ENCODE measurements at places on chromosomes 13 and 19.
A peak's percentile ranks its signal among the peaks of the same experiment; 100 is the strongest.

GRCh38 chr13:71869274-71869673, 2.3 kb upstream of the DACH1 start:
- DNase-seq, result no peak

DNA sequence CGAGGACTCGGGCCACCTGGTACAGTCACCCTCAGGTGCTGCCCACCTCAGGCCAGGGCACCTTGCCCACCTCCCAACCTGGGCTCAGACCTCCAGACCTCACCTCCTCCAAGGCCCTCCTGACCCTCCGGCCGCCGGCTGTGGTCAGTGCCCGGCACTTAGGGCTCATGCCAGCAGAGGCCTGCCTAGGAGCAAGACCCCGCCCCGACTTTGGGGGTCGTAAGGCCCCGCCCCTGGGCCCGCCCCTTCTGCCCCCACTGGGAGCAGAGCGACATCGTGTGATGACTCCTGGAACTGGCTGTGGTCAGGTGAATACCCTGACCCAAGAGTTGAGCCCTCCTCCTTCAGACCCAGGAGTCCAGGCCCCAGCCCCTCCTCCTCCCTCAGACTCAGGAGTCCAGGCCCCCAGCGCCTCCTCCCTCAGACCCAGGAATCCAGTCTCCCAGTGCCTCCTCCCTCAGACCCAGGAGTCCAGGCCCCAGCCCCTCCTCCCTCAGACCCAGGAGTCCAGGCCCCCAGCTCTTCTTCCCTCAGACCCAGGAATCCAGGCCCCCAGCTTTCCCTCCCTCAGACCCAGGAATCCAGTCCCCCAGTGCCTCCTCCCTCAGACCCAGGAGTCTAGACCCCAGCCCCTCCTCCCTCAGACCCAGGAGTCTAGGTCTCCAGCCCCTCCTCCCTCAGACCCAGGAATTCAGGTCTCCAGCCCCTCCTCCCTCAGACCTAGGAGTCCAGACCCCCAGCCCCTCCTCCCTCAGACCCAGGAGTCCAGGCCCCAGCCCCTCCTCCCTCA, at the start of gene SBK2:
Gene SBK2 (minus strand): TSS at position 183 of the 790 bp plus-strand sequence. CDS start 839 bp downstream, outside the sequence.
- DNase-seq, result no peak

GRCh38 chr19:9917321-9917720, 19.0 kb downstream of the OLFM2 start:
- no peak for DNase-seq

DNA sequence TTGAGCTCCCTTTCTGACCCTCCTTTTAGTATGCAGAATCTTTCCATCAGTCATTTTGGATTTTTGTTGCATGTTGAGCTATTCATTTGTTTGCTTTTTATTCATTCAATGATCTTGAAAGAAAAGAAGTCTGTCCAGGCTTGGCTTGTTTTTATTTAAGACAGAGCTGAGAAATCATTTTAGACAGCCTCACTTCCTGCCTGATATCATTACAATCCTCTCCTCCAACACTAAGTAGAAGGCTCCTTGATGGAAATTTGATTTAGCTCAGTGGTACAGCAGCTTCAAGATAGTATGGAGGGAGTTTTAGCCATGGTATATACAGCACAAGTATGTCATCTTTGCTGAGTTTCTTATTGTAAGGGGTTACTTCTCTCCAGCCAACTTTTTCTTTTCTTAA, 28.4 kb downstream of the MBNL2 start:
- no peak for DNase-seq

DNA sequence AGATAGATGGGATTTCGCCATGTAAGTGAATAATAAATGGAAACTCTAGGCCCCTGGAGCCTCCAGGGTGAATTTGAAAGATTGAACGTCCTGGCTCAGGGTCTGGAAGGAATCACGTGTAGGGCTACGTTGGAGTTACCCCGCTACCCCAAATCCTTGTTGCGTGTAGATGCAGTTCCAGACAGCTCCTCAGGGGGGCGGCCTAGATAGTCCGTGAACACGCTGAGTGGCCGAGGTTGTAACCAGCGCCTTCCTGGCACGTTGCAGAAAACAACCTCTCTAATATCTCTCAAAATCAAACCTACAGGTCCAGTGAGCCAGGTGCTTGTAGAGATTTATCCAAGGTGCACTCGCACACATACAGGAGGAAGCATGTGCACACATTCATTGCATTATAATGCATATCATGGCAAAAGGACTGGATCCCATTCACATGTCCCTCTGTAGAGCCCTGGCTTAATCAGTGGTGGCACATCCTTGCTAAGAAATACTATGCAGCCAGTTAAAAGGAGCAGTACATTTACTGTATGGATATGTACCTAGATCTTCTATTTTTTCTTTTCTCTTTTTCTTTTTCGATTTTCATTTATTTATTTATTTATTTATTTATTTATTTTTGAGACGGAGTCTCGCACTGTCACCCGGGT, 2.5 kb upstream of the KEAP1 start:
- peak; percentile 31 for DNase-seq

DNA sequence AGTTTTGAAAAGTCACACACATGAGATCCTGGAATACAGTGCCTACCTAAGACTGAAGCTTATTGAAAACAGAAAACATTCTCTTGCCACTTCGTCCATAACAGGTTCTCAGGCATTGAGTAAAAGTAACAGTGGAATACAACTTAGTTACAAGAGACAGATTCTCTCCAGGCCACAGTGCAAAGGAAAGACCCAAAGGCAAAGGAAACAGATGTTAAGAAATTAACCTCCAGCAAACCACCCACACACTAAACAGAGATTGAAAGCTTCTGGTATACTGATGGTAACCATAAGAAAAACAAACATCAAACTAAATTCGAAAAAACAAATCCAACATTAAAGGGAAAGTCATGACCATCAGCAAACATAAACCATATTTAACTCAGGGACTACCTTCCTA, 914.7 kb downstream of the SLITRK5 start:
- no peak for DNase-seq

DNA sequence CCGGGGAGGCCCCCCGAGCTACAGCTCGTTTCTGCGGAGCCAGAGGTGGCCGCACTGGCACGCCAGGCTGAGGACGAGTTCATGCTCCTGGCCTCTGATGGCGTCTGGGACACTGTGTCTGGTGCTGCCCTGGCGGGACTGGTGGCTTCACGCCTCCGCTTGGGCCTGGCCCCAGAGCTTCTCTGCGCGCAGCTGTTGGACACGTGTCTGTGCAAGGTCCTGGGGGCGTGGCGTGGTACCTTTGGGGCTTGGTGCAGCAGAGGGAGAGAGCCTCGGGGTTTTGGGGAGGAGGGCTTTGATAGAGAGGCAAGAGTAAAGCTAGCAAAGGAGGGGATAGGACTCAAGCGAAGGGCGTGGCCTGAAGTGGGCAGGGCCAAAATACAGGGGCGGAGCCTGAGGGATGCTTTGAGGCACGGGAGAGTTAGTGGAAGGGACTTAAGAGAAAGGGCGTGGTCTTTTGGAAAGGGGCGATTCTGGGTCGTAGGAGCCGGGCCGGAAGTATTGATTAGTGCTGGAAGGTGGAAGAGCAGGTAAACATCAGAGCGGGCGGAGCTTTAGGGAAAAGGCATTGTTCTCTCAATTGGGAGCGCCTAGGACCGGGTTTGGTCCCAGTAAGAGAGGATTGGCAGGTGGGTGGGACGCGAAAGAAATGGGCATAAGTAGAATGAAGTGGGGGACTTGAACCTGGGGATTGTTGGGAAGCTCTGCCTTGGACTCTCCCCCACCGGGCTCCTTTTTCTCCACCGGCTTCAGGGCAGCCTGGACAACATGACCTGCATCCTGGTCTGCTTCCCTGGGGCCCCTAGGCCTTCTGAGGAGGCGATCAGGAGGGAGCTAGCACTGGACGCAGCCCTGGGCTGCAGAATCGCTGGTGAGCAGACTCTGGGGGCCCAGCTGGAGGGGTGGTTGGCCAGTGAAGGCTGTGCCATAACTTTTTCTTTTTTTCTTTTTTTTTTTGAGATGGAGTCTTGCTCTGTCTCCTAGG, 1.2 kb downstream of the PPM1N start:
- DNase-seq, result no peak

GRCh38 chr19:44890366-44891015, 563 bp upstream of the TOMM40 start:
- peak; percentile 100 for DNase-seq

DNA sequence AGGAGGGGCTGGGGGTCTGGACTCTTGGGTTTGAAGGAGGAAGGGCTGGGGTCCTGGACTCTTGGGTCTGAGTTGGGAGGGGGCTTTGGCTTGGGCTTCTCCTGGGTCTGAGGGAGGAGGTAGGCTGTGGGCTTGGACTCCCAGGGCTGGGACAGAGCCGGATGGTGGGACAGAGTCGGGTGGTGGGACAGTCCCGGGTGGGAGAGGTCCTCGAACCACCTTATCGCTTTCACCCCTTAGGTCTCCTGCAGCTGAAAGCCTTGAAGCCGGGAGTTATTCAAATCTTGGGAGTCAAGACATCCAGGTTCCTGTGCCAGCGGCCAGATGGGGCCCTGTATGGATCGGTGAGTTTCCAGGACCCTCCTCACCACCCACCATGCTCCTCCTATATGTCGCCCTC, 1.4 kb downstream of the FGF21 start:
- no peak for DNase-seq

- DNase-seq, result no peak
Observed at GRCh38 chr13:28983641-28984040, 163.5 kb downstream of the MTUS2 start.

DNA sequence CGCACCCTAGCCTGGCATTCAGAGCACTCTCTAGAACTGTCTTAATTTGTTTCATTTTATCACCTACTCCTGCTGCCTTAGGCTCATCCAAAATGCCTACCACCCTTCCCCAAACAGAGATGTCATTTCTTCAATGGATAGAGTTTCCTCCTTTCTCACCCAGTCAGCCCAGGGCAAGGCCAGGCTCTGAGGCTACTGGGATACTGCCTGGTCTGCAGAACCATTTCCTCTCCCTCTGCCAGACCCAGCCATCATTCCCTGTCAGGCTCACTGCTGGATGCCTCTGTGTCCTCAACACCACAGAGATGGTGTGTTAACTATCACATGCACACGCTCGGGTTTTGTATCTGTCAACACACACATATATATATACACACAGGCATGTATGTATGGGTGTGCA, 47.2 kb downstream of the C13orf42 start:
- no peak for DNase-seq

GRCh38 chr19:15218501-15218900, 13.7 kb downstream of the EPHX3 start:
- DNase-seq, result no peak

- no peak for DNase-seq
Observed at GRCh38 chr19:27770095-27770494, 1442.9 kb downstream of the UQCRFS1 start.

DNA sequence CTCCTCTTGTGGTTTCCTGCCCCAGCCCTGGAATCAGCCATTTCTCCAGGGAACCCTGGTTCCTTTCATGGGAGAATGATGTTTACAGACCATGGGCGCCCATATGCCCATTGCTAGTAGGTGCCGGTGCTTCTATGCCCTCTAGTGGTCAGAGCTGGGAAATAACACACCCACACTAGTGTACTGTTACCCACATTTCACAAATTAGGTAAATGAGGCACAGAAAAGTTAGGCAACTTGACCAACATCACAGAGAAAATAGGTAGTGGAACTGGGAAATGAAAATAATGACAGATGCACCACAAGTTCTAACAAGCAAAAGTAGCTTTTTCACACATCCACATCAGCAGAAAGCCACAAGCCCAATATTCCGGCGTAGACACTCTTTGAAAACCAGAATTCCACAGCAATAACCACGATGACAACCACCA, 1.3 kb upstream of the CEACAM3 start:
- DNase-seq, result peak; percentile 60

- no peak for DNase-seq
Observed at GRCh38 chr13:108213946-108214345, 1.4 kb downstream of the LIG4 start.

DNA sequence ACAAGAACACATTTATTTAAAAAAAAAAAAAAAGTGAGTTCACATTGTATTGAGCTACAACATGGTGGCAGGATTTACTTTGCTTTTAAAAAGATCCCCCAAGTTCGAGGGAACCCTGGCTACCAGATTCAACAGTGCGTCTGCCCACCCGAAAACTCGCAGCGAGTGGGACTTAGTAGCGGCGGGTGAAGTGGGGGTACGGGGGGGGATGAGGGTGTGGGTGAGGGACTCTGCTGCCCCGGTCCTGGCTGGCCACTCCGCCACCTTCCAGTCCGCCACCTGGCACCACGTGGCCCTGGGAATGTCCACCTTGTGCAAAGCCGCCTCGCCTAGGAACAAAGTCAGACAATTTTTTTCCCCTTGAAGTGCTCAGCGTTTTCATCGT, 19.3 kb upstream of the TINCR start:
- no peak for DNase-seq

GRCh38 chr13:73142071-73142470, 83.3 kb downstream of the KLF5 start:
- DNase-seq, result no peak
